ENCODE measurements at places on chromosomes 1 and 21.

GRCh38 chr21:23008601-23009202, 2010.5 kb downstream of the NCAM2 start:
- no peaks in the 10 kb centered on the region for H3K27me3 ChIP-seq
- no peak overlapping the region for H3K4me3 ChIP-seq
- no peak for DNase-seq
- H3K4me1 ChIP-seq = no peaks in the 10 kb centered on the region
- no peaks in the 10 kb centered on the region for H3K36me3 ChIP-seq

- no peak for DNase-seq
- no peaks in the 10 kb centered on the region for H3K36me3 ChIP-seq
- H3K27ac ChIP-seq = no peak overlapping the region
- H3K4me1 ChIP-seq = peaks cover 20% of the 10 kb centered on the region
- no peaks in the 10 kb centered on the region for H3K27me3 ChIP-seq
These were observed 29.3 kb upstream of the DISP1 start for GRCh38 chr1:222785529-222785928.

DNA sequence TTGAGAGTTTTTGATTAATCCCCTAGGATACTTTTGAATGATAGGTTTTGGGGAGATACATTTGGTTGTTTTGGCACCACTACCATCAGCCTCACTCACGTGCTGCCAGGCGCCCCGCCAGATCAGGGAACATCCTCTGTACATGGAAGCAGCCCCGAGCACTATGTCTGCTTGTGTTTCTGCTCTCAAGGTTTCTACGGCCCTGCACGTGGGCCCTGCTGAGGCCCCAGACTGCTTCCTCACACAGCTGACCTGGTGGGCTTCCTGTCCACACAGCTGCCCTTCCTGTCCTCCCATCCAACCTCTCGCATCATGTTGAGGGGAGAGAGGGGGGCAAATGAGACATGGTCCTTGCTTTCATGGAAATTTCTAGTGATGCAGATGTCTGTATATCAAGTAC, 20.0 kb downstream of the ADARB1 start:
- H3K27ac ChIP-seq = peak overlapping the region; percentile 78
- DNase-seq = no peak
- no peak overlapping the region for H3K4me3 ChIP-seq
- no peaks in the 10 kb centered on the region for H3K27me3 ChIP-seq
- no peaks in the 10 kb centered on the region for H3K36me3 ChIP-seq

DNA sequence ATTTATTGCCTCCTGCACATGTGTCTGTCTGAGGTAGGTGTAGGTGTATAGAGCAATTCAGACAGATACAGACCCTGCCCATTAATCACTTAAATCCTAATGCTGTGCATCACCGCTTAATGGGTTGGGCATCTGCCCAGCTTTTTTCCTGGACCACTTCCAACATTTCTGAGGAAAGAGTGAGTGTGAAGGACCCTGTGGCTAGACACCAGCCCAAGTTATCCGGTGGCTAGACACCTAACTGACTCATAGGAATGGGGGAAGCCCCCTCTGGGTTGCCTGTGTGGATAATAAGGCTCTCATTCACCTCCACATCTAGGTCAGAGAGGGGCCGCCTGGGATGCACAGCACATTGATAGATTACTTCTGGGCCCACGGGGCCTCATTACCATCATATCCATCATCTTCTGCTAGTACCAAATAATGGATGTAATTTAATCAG, 121.1 kb upstream of the RAVER2 start:
- DNase-seq = no peak
- peaks cover 13% of the 10 kb centered on the region for H3K4me1 ChIP-seq
- H3K27ac ChIP-seq = no peak overlapping the region
- no peaks in the 10 kb centered on the region for H3K36me3 ChIP-seq
- no peak overlapping the region for H3K4me3 ChIP-seq

- H3K4me3 ChIP-seq = no peak overlapping the region
- DNase-seq = peak; percentile 11
- H3K36me3 ChIP-seq = no peaks in the 10 kb centered on the region
- H3K27me3 ChIP-seq = no peaks in the 10 kb centered on the region
- H3K27ac ChIP-seq = peak overlapping the region; percentile 68
- H3K4me1 ChIP-seq = peaks cover 90% of the 10 kb centered on the region
These were observed 18.3 kb downstream of the IL6R start for GRCh38 chr1:154423304-154423987.

DNA sequence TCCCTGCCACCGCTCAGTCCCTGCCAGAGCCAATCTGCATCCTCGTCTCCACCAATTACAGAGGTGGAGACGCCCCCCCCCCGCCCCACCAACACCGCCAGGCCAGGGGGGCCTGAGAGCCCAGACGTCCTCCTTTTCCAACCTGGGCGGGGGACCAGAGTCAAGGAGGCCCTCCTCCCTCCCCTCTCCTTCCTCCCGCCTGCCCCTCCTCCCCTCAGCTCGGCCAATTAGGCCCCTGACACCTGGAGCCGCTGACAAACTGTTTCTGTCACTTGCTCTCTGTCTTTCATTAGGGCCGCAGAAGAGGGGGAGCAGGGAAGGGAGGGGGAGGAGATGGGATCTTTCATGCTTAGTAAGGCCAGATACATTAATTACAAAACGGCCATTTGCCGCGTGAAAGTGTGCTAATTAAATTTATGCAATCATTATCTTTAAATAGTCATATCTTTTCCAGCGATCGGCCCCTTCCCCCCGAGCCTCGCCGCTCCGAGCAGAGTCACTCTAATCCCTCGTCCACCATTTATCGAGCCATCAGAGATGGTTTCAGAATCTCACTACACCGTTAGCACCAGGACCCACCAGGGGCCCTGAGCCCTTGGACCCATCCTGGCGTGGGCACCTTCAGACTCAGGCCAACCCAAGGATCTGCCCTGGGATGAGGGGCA, 94.7 kb downstream of the PAX7 start:
- no peak for DNase-seq
- no peaks in the 10 kb centered on the region for H3K36me3 ChIP-seq
- H3K27me3 ChIP-seq = peaks cover 61% of the 10 kb centered on the region
- H3K27ac ChIP-seq = no peak overlapping the region
- H3K4me1 ChIP-seq = no peaks in the 10 kb centered on the region
- H3K4me3 ChIP-seq = no peak overlapping the region
